RWPE1 (cell line): ENCODE measurements at places on chromosomes 3 and 15.

- no peak for DNase-seq
Measured at GRCh38 chr15:41169781-41170180, 53.7 kb upstream of the INO80 start.

DNA sequence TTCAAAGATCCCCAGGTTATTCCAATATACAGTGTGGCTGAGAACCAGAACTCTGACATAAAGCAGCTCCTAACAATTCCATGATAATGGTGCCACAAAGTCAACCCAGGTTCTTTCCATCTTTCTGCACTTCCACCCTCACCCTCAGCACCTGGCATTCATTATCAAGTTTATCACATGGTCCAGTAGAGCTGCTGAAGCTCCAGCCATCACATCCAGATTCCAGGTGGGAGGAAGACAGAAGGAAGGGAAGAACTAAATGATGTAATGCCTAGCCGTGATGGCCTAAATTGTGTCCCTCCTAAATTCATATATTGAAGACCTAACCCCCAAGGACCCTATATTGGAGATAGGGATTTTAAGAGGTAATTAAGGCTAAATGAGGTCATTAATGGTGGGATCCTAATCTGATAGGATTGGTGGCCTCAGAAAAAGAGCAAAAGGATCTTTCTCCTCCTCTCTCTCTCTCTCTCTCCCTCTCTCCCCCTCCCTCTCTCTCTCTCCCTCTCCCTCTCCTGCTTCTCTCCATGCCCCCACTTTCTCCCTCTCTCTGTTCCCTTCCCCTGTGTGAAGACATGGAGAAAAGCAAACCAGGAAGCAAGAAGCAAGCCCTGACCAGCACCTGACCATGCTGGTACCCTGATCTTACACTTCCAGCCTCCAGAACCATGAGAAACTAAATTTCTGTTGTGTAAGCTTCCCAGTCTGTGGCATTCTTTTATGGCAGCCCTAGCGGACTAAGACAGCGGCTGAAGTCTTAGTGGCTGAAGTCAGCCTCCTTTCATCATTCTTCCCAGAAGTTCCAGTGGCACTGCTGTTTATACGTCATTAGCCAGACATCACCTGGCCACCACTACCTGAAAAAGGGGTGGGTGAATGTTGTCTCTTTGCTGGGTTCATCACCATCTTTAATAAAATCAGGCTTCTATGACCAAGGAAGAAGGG is 369.7 kb upstream of the PROK2 start:
- DNase-seq, result no peak

DNA sequence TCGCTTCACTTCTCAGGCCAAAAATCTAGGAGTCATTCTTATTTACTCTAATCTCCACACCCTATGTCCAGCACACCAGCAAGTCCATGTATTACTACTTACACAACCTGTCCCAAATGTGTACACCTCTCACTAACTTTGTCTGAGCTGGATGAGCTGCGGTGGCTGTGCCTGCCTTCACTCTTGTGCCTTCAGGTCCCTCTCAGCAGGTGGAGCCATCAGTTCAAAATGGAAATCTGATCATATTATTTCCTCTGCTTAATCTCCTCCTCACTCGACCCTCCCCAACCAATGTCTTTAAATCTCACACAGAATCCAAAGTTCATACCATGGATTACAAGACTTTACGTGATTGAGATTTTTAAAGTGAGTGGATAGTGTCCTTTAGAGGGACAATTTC is 82.8 kb downstream of the SSR3 start:
- no peak for DNase-seq

- no peak for DNase-seq
Measured at GRCh38 chr15:26148156-26148860, 285.2 kb upstream of the ATP10A start.

DNA sequence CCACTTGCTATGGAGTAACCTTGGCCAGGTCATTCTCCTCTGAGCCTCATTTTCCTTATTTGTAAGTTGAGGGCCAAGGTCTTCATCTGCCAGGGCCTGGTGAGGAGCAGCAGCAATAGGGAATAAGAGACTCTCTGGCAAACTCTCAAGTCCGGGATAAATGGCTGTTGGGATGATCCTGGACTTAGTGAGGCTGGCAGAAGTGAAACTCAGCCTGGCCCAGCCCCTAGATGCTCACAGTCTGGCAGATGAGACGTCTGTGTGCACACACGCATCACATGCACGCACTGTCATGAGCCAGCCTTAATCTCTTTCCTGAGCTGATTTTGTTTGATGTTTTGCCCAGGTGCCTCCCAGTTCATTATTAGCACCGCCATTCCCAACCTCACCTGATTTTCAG is 26.8 kb downstream of the SLC6A6 start:
- DNase-seq, result no peak

DNA sequence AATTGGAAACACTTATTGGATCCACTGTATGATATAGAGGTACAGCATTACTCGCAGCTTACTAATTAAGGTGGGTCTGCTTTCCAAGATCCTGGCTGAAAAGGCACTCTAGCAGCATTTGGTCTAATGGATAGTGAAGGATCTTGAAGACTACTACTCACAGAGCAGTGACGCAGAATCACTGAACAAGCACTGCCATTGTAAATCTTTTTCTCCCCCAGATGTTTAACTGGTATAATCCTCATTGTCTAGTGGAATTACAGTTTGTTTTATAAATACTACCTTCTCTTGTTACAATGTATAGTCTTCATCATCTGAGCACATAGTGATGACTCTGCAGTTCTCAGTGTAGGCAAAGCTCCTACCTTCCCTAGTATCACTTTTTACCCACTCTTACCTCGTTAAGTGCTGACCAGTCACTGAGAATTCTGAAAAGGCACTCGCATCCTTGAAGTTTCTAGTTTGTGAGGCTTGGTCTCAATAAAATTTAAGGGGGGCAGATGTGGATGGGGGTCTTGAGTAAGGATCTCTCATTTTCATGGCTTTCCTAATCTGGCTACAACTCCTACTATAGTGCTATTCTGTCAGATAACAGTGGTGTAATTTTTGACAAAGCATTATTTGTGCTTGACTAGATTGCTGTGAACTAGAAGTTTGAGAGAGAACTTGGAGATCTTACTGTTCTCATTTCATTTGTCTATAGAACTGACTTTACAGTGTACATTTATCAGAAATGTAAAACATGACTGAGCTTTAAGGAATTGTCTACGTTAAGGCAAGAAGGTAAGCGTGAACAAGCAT is 23.2 kb downstream of the MAPK6 start:
- no peak for DNase-seq

GRCh38 chr3:97957617-97958311 is 14.5 kb downstream of the RIOX2 start:
- DNase-seq, result no peak

DNA sequence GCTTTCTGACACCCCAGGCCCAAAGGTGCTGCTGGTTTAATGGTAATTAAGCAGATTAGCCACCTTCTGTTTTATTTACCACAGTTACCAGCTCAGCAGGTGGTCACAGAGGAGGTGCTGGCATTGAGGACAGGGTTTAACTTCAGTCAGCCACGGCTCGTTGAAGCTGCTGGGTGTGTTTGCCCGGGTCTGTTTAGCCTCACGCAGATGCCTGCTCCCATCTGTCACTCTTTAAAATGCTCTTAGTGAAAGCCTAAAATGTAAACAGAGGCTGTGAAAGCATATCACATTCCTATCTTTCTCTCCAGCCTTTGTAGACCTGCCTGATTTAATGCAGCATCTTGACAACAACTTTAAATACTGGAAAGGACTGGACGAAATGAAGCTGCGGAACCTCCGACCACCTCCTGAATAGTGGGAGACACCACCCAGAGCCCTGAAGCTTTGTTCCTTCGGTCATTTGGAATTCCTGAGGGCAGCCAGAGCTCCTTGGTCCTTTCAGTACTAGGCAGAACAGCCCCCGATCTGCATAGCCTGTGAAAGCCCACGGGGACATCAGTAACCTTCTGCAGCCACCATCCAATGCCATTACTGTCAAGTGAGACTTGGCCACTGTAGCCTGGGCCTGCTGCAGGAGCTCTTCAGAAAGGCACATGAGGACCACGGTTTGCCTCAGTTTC is 156.0 kb downstream of the PDE8A start:
- DNase-seq, result no peak

- no peak for DNase-seq
Measured at GRCh38 chr3:186519021-186519658, 25.0 kb downstream of the CRYGS start.

DNA sequence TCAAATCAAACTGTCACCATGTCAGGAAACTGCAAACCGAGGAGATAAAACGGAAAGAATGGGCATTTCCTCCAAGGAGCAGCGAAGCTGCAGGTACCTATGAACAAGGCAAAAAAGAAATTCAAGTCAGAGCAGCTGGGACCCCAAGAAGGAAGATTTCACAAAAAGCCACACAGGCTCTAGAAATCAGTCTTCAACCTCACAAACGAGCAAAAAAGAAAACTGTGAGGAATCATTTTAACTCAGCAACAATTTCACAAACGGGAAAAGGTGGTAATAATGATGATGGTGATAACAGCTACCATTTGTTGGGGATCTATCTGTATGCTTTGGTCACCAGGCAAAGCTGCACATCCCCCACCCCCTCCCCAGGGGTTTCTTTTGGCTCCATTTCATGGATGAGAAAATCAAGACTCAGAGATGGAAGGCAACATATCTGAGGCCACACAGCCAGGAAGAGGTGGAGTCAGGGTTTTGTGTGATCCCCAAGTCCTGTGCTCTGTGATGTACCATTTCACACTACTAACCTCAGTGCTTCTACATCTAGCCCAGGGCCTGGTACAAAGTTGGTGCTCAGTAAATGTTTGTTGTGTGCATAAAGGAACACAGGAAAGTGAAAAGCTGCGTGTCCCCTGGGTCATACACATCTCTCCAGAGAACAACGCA is 109.9 kb downstream of the IQSEC1 start:
- DNase-seq, result no peak

GRCh38 chr3:150722267-150722666 is 18.5 kb upstream of the ERICH6 start:
- no peak for DNase-seq

- no peak for DNase-seq
Measured at GRCh38 chr15:45670511-45670910, 35.7 kb downstream of the SQOR start.

DNA sequence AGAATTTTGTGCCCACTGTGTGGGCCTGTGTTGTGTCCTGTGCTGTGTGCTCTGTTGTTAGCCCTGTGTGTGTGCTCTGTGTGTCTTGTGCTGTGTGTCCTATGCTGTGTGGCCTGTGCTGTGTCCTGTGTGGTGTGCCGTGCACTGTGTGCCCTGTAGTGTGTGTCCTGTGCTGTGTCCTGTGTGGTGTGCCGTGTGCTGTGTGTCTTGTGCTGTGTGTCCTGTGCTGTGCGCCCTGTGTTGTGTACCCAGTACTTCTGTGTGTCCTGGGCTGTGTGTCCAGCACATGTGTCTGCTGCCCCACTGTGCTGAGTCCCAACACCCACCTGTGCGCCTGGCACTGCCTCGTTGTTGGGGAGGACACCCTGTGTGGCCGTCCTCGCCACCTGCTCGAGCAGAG is 53.2 kb upstream of the CHRNA7 start:
- DNase-seq, result no peak

DNA sequence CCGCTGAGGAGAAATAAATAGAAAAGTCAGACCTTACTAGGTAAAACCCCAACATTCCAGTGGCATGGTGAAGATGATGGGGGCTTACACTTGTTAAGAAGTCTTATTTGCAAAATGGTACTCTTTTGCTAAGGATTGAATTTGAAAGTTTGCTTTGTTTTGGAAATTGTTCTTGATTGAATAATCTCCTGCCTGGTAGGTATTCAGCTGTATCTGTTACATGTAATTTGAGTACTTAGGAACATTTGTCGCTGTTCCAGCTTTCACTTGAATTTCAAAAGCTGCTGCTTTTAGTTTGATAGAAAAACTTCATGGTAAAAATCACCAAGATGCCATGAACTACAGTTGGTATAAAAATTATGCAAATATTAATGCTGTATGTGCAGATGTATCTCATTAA is 44.6 kb downstream of the TFG start:
- no peak for DNase-seq

- no peak for DNase-seq
Measured at GRCh38 chr15:27797765-27798164, 301.4 kb downstream of the OCA2 start.

DNA sequence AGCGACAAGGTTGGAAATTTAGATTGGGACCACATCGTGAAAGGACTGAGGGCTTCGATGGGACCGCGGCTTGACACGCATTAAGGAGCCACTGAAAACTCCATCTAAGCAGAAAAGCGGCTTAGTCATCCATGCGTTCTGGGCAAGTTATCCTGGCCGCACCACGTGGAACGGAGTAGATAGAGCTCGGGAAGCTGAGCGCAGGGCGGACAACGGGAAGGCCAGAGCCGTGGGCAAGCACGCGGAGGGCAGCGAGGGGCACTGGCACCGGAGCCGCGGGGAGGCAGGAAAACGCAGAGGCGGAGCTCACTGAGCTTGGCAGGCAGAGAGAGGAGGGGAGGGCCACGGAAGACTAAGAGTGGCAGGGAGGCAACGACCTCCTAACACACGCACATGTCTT is 61.3 kb upstream of the VGLL4 start:
- no peak for DNase-seq

GRCh38 chr3:159897331-159898075 is 91.1 kb upstream of the IL12A start:
- no peak for DNase-seq

DNA sequence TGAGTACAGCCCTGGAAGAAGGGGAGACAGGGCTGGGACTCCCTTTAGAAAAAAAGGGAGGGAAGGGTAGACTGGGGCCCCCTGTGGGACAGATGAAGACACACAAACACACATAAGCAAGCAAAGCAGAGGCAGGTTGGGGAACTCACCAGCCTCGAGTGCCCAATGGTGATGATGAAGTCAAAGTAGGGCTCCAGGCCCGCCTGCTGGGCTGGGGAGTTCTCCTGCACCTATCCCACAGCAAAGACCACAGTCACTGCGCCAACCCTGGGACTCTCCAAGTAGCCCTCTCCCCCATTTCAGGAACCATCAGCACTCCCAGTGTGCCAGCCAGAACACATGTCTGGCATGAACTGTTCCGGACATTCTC is 4.1 kb downstream of the GORASP1 start:
- DNase-seq, result no peak

DNA sequence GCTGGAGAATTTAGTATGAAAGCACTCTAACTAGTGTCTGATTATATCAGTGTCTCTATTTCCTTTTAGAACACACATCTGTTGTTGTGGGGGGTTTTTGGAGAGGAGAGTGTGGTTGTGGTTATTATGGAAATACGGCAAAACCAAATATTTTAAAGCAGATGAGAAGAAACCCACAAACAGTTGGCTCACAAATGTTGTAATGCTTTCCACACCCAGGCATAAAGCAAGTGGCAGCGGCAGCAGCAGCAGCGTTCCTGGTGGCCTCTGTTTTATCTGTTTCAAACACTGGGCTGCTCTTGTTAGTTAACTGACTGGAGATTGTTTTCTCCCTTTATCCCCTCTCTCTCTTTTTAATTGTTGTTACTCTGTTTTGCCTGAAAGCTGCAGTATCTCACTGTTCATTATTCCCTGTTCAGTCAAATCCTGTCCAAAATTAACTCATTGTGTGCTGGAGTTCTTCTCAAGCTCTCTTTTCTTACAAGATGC is 1045.5 kb upstream of the NR2F2 start:
- DNase-seq, result no peak

GRCh38 chr3:43996379-43997301 is 245.0 kb upstream of the TOPAZ1 start:
- DNase-seq, result peak; percentile 23

GRCh38 chr3:42701371-42702065 is 1.1 kb downstream of the HHATL start:
- DNase-seq, result peak; percentile 73

- no peak for DNase-seq
Measured at GRCh38 chr3:54146506-54147239, 24.3 kb downstream of the CACNA2D3 start.

GRCh38 chr3:149638228-149639092 is 19.4 kb downstream of the WWTR1 start:
- no peak for DNase-seq

- peak; percentile 57 for DNase-seq
Measured at GRCh38 chr15:39786447-39787056, 3.9 kb upstream of the FSIP1 start.
